GDM1 (cell line): ENCODE measurements at places on chromosomes 1 and 21.
A peak's percentile ranks its signal among the peaks of the same experiment; 100 is the strongest.

- no peak for DNase-seq
Measured at GRCh38 chr1:30901798-30902581, 6.6 kb downstream of the SDC3 start.

GRCh38 chr21:15425049-15425448 is 304.7 kb upstream of the USP25 start:
- DNase-seq: no peak

DNA sequence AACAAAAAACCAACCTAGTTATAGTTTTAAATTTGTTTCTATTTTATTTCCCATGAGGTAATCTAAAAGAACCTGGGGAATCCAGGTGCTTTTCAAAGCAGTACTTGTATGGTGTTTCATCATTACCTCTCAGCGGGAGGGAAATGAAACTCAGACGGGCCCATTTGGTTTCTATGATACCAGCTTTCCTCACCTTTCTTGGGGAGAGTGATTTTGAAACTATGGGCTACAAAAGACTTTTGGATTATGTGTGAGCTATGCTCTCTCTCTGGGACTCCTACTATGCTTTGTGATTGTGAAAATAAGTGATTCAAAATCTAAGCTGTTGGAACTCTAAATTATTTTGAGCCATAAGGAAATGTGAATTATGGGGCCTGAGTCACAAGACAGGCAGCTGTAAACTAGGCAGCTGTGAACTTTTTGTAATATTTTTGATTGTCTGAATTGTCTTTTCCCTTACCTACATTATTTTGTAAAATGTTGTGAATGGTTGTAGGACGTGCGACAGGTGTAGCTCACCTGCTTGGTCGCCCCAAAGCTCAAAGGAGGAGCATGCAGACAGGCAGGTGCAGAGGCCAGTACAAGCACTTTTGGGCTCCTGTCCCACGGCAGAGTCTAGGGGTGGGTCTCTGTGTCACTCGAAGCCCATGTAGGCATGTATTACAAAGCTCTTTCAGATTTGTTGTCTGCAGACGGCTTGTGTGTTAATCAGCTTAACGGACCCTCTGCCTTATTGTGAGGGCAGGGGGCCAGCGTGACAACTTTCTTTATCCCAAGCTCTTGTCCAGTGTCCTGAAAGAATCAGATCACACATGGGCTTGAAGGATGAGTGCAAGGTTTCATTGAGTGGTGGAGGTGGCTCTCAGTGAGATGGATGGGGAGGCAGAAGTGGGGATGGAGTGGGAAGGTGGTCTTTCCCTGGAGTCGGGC is 64.8 kb upstream of the BACH1 start:
- no peak for DNase-seq

- DNase-seq: no peak
Measured at GRCh38 chr21:32364387-32364786, 28.4 kb downstream of the URB1 start.

- DNase-seq: peak; percentile 32
Measured at GRCh38 chr1:225855503-225856300, 26.5 kb downstream of the TMEM63A start.

- DNase-seq: no peak
Measured at GRCh38 chr1:92298213-92298572, 594 bp downstream of the GLMN start.

DNA sequence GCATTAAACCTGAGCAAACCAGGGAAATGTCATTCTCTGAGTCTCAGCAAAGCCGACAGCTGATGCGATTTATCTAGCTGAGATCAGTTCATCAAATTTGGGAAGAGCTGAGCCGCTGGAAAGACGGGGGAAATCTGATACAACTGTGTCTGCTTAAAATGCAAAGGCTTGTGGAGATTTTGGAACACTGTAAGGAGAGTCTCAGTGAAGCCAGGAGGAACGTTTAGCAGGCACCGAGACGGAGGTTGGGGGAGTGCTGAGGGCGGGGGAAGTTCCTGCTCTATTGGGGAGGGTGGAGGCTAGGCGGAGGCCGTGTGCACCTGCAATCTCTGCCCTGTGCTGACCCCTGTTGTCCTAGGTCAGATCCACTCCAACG is 143.2 kb upstream of the CSF3R start:
- no peak for DNase-seq

DNA sequence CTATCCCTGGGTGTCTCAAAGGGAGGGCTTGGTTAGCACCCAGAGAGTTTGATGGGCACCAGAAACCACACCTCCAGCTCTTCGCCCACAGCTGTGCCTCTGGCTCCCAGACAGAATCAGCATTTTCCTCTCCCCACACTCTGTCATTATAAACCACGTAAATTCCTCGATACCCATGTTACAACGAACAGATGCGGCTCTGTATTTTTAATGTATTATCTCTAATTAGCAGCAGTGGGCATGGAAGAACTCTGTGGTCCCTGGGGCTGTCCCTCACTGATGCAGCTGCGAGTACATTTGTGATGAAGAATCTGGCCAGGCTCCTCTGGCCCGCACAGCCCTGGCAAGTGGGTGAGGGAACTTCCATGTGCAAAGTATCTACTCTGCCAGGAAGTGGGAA is 10.8 kb downstream of the HMGB4 start:
- DNase-seq: no peak

DNA sequence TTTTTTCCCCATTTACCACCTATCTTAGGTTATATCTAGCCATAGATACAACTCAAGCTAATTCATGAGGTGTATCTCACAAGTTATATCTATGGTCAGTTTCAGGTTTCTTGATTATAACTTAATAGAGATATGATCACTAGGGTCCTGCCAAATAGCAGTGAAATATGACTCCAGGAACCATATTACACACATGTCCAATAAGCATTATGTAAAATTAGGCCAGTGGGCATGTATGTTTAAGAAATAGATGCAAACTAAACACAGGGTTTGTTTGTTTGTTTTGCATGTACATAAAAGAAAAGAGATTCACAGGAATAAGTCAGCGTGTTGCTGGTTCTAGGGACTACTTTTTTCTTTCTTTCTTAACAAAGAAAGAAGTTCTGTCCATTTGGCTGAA is 112.5 kb upstream of the ST6GALNAC5 start:
- DNase-seq: no peak

DNA sequence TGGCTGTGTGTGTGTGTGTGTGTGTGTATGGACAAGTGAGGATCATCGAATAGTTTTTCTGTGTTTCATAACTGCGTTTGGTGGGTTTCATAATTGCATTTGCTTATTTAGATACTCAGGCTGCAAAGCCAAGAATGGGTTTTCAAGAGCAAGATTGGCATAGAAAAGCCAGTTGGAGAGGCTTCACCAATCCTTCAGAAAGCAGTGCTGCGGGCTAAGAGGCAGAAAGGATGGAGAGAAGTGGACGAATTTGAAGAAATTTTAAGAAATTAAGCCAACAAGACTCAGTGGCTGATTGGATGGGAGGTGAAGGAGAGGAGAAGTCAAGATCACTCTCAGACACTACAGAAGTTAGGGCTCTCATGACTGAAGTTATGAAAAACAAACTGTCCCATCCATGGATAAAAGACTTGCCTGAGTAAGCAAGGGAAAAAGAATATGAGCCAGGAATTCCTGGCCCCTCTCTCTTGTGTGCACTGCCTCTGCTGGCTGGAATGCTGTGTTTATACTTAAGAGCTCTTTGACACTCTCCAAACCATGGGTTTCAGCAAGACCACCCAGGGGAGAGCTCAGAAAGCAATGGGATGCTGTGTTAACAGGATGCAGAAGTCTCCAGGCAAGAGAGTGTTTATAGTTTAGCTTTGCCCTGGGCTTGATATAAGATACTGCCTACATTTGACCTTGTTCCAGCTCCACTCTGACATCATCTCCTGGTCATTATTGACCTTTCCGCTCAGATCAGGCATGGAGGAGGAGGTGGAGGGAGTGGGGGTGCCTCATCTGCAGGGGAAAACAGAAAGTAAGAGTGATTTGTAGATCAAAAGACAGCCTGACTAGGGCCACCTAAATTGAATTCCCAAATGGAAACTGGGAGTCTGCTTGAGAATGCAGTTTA is 232.0 kb upstream of the PLXNA2 start:
- DNase-seq: no peak

DNA sequence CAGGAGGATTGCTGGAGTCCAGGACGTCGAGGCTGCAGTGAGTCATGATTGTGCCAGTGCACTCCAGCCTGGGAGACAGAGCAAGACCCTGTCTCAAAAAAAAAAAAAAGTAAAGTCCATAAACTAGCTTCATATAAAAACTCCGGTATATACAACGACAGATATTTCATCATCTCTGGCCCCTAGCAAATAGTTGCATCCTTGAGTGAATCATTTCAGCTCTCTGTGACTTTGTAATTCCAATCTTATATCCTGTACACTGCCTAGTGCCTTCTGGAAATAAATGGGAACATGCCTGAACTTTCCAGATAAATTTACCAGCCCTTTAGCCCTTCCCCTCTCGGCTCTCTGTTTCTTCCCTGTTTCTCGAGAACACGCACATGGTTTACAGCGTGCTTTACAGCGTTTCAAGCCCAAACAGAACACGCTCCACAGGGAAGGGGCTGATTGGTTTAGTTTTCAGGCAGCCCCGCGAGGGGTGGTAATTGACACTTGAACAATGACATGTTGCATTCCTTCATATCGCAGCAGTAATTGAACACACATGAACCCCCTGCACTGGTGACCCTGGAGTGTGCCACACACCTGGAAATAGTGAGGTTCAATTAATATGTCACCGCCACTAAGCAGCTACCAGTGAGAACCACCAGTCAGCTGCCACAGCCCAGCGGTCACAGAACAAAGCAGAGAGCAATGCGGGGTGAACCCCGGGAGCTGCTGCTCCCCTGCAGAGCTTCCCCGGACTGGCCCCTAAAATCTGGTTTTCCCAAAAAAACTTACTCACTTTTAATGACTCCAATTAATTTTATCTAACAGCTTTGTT is 35.7 kb upstream of the SIM2 start:
- DNase-seq: no peak

DNA sequence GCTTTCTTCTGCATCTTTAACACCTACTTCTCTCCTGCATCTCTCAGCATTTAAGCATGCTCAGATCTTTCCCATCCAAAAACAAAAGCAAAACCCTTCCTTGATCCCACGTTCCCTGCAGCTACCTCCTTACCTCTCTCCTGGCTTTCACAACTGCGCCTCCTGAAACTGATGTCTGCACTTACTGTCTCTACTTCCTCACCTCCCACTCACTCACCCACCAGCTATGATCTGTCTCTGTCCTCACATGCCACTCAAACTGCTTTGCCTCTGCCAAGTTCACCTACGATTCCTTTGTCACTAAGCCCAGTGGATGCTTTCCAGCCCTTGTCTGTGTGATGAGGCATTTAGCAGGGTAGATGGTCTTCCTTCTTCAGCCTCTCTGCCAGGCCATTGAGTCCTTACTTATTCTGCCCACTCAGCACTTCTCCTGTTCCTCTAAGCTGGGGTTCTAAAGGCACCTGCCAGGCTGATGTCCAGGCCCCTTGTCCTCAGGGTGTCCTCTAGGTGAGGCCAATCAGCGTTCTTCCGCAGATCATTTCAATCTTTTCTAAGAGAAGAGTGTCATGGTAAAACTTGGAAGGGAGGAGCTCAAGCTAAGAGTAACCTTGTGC is 10.0 kb upstream of the GJB3 start:
- DNase-seq: no peak

GRCh38 chr1:90382161-90382560 is 334.9 kb downstream of the BARHL2 start:
- DNase-seq: no peak

DNA sequence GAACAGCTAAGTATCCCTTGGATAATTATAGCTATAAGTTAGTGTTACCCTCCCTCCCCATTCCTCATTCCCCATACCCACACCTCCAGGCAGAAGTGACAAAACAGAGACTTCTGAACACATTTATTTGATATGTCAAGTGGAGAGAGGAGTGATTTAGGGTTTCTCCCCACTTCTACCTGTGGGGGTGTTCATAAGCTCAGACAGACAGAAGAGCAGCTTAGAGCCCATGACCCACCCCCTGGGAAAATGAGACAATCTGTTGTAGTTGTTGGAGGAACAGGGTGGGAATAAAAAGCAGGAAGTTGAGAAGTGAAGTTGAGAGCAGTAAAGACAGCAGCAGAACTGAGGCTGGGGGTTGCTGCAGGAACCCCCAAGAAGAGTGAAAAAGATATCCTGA is 1.5 kb upstream of the LIX1L start:
- no peak for DNase-seq

- peak; percentile 56 for DNase-seq
Measured at GRCh38 chr1:117758444-117759316, 152.8 kb downstream of the TENT5C start.

GRCh38 chr1:85628791-85629531 is 48.4 kb downstream of the CCN1 start:
- no peak for DNase-seq

DNA sequence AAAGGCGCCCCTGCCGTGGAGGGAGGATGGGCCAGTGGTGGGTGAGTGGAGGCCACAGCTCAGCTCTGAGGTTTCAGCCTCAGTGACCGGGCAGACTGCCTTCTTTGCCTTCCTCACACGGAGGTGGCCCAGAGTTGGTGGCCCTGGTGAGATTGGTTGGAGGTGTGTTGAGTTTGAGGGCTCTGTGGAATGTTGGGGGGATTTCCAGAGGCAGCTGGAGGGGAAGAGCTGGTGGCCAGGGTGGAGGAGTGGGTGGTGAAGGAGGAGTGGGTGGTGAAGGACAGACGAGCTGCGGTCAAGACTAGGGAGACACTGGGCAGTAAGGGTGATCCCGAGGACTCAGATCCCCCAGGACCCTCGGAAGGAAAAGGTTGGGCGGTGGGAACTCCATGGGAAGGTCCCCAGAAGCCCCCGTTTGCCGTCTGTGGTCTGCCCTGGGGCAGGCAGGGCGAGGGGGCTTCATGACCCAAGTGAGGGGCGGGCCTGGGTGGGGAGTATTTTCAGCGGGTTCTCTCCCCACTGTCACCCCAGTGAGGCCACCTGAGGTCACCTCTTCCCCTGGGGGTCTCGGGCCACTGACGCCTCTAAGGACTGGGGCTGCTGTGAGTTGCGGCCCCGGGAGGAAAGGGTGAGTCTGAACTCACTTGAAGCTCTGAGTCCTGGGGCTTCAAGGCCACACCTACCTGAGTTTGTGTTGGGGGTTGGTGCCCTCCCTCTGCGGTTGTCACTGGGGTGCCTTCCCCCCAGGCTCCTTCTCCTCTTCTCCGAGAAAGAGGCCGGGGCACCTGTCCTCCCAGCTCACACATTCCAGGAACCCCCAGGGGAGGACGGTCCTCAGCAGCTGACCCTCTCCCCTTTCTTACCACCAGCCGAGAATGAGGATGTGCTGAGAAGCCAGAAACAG is 22.7 kb upstream of the PIK3CD start:
- no peak for DNase-seq

DNA sequence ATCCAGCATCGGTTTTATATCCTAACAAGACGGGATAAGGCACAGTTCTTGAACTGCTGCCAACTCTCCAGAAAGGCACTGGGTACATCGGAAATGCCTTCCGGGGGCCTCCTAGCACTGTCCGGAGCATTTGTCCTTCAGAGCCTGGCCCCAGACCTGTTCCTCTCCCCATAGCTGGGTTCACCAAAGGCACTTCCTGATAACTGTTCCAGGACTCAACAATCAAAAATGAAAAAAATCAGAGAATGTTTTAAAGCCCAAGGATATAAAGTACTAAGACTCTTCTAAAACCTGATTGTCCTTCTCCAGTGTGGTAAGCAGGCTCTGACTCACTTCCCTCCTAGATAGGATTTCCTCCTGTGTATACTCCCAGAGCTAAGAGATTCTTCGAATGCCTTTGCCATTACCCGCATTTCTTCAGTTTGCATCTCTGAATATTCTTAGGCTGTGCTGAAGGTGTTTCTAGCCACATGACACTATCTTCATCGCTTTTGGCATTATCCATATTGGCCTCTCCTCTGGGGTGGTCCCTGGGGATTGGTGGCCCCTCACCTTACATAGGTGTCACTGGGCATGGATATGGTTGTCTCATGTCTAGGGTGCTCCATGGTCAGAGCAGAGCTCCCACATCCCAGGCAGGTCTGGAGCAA is 112.9 kb downstream of the ZBTB18 start:
- DNase-seq: no peak

GRCh38 chr1:207910591-207911354 is at the start of gene CD34:
CD34 (minus strand) TSS chr1:207911125; CDS start chr1:207911080, 45 bp downstream.
- peak; percentile 87 for DNase-seq
